SK-N-MC (cell line): ENCODE measurements at places on chromosomes 11 and 22.

GRCh38 chr11:68116974-68117373 lies 4.2 kb downstream of the CHKA start:
- no peak for DNase-seq

DNA sequence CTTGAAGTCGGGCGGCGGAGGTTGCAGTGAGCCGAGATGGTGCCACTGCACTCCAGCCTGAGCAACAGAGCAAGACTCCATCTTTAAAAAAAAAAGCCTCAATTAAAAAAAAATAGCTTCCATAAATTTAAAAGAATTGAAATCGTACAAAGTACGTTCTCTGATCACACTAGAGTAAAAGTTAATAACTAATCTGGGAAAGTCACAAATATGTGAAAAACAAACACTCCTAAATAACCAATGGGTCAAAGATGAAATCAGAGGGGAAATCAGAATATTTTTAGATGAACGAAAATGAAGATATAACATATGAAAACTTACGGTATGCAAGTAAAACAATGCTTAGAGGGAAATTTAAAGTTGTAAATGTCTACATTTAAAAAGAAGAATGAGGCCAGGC lies 19.8 kb downstream of the NEFH start:
- DNase-seq, result no peak

DNA sequence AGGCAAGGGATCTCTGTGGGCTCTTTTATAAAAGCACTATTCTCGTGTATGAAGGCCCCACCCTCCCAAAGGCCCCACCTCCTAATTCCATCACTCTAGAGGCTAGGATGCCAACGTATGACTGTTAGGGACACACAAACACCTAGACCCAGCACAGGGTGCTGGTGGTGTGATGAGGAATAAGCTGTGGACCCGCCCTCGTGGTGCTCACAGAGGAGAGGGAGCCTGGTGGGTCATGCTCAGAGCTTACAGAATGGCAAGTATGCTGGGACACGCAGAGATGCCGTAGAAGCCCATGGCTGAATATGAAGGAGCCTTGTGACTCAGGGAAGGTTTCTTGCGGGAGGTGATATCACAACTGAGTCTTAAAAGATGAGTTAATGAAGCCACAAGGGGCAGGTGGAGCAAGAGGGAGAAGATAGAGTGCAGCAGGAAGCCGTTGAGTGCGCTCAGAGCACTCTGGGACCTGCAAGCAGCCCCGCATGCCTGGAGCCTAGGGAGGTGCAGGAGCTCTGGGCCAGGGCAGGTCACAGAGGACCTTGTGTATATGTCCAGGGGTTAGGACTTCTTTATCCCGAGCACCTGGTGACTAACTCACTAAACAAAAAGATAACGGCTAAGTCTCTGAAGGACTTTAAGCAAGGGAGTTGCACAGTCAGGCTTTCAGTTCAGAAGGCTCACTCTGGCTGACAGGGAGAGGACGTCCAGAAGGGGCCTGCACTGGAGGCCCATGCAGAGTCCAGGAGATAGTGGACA lies 160.9 kb downstream of the TRIM29 start:
- DNase-seq, result no peak

DNA sequence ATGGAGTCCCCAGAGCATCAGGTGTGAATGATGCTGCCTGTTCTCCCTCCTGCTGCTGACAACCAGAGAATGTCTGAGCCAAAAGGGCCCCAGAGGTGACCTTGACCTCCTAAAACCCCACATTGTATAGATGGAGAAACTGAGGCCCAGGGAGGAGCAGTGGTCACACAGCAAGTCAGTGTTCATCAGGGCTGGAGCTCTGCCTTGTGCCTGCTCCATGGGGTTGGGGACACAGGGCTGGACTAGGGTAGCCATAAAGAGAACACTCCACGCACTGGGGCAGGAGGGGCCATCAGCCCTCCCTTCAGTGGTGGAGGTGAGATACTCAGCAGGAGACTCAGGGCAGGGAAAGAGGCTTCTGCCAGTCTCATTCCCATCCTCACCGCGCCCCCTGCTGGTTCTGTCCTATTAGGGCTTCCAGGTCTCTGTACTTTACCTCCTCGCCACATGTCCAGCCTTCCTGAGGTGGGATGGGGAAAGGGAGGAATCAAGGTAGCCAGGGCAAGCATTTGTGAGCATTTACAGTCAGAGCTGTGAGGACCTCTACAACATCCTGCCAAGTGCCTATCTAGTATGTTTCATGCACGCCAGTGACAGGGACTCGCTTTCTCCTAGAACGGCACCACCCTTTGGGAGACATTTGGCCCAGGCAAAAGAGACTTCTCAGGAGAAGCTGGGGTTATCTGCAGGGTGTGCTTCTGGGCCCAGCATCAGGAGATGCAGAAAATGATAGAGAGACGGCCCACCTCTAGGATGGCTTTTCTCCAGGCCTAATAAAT lies 43.2 kb downstream of the NEU3 start:
- DNase-seq, result no peak

DNA sequence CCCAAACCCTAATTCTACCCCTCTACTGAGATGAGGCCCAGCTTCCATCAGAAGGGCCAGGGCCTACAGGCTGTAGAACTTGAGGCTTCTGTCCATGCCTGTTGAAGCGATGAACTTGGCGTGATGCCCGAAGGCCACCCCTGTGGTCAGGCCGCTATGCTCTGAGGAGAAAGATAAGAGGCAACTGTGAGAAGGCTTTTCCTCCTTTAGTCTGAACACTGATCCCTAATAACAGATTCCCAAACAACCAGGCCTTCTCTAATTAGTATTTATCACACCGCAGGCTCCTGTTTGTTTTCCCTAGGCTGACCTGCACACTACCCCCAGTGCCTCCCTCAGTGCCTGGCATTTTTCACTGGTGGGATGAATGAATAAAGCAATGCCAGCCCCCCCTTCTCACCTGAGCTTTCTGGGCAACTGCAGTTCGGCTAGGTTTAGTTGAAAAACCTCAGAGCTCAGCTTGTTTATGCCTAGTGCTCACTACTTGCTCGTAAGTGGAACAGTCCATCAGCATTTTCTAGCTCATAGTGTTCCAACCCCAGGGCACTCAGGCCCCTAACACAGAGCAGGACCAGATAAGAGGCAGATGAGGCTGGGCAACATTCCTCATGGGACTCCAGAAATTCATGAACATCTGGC lies 15.2 kb downstream of the PRPF19 start:
- DNase-seq, result no peak

- DNase-seq, result no peak
Observed at GRCh38 chr11:113277907-113278306, 36.5 kb upstream of the TTC12 start.

DNA sequence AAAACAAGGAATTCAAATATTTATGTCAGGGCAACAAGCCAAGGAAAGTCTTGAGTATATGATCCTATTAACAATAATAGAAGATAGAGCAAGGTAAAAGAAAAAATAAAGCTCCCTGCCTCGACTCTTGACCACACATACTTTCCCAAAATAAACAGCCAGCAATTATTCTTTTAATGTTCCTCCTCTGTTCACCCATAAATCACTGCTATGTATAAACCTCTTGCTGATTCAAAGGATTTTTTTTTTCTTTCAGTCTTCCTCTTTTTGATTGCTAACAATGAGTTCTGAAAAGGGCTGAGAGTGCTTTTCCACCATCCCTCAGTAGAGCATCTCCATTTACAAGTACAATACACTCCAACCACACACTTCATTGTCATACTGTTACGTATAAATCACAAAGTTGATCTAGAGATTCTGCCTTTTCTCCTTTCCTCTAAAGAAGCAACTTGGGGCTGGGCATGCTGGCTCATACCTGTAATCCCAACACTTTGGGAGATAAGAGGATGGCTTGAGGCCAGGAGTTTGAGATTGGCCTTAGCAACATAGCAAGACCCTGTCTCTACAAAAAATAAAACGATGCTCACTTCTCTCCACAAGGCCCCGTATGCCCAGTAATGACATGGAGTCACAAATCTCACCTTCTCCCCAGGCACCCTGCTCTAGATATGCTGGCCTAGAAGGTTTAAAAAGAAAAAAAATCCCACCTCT lies 24.0 kb downstream of the RAB30 start:
- DNase-seq, result no peak

DNA sequence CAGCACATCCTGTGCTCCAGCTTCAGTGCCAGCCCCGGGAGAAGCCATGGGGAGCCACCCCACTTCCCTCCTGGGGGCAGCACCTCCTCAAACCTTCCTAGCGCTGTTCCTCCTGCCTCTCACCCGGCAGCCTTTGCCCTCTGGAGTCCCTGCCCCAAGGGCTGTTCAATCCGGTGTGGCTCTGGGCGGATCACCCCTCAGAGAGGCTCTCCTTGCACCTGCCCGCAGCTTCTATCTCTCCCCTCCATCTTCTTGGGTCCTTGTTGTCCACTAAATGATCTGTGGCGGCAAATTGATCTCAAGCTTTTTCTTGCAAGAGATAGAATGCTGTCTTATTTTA lies 18.1 kb upstream of the CDKN1C start:
- DNase-seq, result no peak

GRCh38 chr11:84681456-84681855 lies 945.7 kb downstream of the DLG2 start:
- DNase-seq, result no peak

GRCh38 chr11:87263264-87263838 lies 225.6 kb downstream of the TMEM135 start:
- DNase-seq, result no peak

GRCh38 chr11:125946712-125947418 lies 1.0 kb downstream of the VSIG10L2 start:
- no peak for DNase-seq

DNA sequence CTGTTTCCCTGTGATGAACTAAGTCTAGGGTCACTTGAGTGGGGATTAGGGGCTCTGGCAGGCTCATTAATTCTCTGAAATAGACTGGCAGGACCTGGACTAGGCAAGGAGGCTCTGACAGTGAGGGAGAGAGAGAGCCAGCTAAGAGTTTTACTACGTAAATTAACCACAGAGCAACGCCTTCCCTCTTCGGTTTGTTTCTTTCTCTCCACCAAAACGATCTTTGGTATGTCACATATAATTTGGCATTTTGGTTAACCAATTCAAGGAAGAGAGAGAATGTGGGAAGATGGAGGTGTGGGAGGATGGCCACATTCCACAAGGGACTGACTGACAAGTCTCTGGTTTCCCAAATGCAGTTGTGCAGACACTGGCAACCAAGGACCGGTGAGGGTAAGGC lies 27.9 kb downstream of the ATG16L2 start:
- DNase-seq, result no peak

GRCh38 chr11:66341502-66342126 lies 3.3 kb downstream of the BRMS1 start:
- no peak for DNase-seq

GRCh38 chr22:27283714-27284113 lies 517.8 kb downstream of the MN1 start:
- no peak for DNase-seq

DNA sequence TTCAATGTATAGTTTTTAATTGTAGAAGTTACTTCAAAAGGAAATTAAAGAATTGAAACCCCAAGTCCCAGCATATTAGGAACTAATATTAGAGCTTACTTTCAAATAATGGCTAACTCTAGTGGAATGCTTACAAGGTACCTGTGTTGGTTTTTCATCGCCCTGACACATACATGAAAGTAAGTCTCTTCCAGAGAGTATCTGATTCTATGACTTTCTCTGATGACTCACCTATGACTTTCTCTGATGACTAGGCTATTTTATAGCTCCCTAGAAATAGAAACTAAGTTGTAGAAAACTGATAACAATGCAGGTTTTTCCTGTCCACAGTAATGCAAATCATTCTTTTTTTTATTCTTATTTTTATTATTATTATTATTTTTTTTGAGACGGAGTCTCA lies 33.6 kb upstream of the MMP7 start:
- no peak for DNase-seq

DNA sequence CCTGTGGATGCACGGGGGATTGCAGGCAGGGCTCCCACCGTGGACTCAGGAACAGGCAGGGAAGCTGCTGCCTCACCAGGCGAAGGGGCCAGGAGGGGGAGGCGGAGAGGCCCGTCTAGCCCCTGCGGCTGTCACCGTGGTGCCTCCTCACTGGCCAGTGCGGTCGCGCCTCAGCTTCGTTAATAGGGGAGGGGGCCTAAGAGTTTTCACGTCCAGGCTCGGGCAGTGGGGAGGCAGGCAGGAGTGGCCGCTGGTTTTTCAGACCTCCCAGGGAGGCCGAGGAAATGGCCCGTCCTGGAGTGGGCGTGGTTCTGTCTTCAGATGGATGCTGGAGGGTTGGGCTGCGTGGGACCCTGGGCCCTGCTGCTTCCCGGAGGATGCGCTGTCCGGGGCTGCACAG lies 91.1 kb upstream of the B3GAT1 start:
- DNase-seq, result no peak

- no peak for DNase-seq
Observed at GRCh38 chr22:32800158-32800882, 1.2 kb upstream of the TIMP3 start.

- no peak for DNase-seq
Observed at GRCh38 chr11:3056296-3057068, 741 bp downstream of the CARS1 start.

DNA sequence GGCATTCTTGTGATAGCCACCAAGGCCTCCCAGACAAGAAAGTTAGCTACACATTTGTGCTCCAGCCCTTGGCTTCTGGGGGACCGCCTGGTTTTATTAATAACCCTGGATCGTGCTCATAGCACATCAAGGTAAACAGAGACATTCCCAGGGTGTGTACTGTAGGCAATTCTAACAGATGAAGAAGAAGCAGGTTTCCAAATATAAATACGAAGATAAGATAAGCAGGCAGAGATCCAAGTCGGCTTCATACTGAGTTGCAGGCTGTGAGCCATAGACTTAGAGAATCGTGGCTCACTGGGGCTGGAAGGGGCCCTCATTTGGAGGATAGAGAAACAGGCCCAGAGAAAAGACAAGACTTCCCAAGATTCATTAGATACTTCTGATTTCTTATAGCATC lies 131.4 kb downstream of the TENM4 start:
- DNase-seq, result no peak

DNA sequence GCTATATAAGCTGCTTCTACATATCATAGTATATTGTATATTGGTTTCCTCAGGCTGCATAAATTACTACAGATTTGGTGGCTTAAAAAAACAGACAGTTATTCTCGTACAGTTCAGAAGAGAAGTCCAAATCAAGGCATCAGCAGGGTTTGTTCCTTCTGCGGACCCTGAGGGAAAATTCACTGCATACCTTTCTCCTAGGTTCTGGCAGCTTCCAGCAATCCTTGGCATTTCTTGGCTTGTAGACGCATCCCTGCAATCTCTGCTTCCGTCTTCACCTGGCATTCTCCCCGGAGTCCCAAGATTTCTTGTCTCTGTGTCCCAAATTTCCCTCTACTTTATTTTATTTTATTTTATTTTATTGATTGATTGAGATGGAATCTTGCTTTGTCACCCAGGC lies 142.8 kb downstream of the COMMD9 start:
- DNase-seq, result no peak
